ENCODE measurements at places on chromosomes 7 and 10. TPM values are rescaled to one million over a fixed set of nuclear protein-coding genes. Genes with fewer than 3 reads are reported as not detected.

GRCh38 chr7:95794917-95795515 is 22.7 kb downstream of the DYNC1I1 start:
- DNase-seq: no peak

Gene SFRP4
- 25.6 TPM for polyA plus RNA-seq

Gene CPXM2
- polyA plus RNA-seq: 0.53 TPM

- DNase-seq: peak; percentile 40
Observed at GRCh38 chr7:69814421-69814962, 216.2 kb downstream of the AUTS2 start.

- peak; percentile 100 for DNase-seq
Observed at GRCh38 chr7:28685644-28686417, 272.3 kb downstream of the TRIL start.
